ENCODE measurements at places on chromosomes 5 and 9.

GRCh38 chr9:92965061-92965758 lies 17.9 kb downstream of the FGD3 start:
- no peaks in the 10 kb centered on the region for H3K36me3 ChIP-seq
- H3K27ac ChIP-seq: peak overlapping the region; percentile 73
- peak; percentile 59 for DNase-seq
- H3K4me1 ChIP-seq: peaks cover 24% of the 10 kb centered on the region

DNA sequence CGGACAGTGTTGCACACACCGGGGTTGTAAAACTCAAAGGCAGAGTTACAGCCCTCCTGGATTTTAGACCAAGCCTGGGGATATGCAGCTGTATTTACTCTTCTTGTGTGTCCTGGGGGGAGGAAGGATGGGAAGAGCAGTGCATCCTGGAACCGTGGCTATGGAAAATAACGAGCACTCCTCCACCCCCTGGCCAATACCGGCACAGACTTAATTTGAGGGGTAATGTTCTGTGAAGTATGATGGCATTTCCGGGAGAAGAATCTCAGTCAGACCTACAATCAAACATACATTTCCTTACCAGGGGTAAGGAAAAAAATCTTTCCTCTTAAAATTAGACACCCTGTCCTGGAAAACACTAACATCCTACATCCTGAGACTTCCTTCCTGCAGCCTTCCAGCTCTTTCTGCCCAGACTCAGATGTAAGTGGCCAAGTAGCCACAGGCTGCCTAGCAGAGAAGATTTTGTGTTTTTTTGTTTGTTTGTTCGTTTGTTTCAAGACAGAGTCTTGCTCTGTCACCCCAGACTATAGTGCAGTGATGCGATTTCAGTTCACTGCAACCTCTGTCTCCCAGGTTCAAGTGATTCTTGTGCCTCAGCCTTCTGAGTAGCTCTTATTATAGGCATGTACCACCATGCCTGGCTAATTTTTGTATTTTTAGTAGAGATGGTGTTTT lies 11.0 kb upstream of the ERMP1 start:
- DNase-seq: no peak
- H3K36me3 ChIP-seq: no peaks in the 10 kb centered on the region
- H3K27me3 ChIP-seq: no peaks in the 10 kb centered on the region
- no peak overlapping the region for H3K4me3 ChIP-seq

GRCh38 chr5:56535347-56535746 lies 280.0 kb upstream of the MAP3K1 start:
- H3K27me3 ChIP-seq: no peaks in the 10 kb centered on the region
- H3K4me1 ChIP-seq: no peaks in the 10 kb centered on the region
- H3K4me3 ChIP-seq: no peak overlapping the region
- H3K27ac ChIP-seq: no peak overlapping the region
- no peaks in the 10 kb centered on the region for H3K36me3 ChIP-seq
- DNase-seq: no peak

GRCh38 chr9:3957306-3957705 lies 342.6 kb downstream of the GLIS3 start:
- H3K4me3 ChIP-seq: no peak overlapping the region
- no peaks in the 10 kb centered on the region for H3K36me3 ChIP-seq
- peak; percentile 49 for DNase-seq
- H3K4me1 ChIP-seq: peaks cover 6% of the 10 kb centered on the region
- H3K27ac ChIP-seq: no peak overlapping the region

DNA sequence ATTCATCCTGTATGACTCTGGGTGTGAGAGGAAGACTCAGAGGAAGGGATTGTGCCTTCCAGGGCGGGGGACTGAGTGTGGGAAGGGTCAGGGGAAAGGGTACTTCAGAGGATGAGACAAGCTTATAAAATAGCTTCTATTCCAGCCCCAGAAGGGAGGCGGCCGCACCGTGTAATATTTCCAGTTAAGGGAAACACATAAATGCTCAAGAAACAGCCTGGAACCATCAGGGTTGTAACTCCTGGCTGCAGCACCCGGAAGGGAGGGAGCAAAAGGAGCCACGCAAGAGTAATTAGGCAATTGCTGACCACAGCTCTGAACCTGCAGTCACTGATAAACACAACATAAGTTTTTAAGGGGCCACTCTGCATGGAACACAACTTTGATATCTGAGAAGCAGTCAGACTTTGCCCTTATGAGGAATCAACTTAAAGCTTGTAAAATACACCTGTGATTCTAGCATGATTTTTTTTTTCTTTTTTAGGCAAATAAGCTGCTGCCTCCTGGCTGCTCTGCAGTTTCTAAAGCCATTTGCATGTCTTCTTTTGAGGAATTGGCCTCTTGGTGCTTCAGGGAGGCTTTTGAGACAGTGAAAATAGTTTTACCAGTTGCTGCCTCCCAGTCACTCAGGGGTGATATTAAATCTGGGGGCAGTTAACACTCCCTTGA lies 382.7 kb downstream of the ENC1 start:
- no peak overlapping the region for H3K27ac ChIP-seq
- no peaks in the 10 kb centered on the region for H3K27me3 ChIP-seq
- no peaks in the 10 kb centered on the region for H3K36me3 ChIP-seq
- H3K4me1 ChIP-seq: peaks cover 11% of the 10 kb centered on the region

- no peak for DNase-seq
- no peaks in the 10 kb centered on the region for H3K27me3 ChIP-seq
- H3K4me1 ChIP-seq: no peaks in the 10 kb centered on the region
- no peaks in the 10 kb centered on the region for H3K36me3 ChIP-seq
- no peak overlapping the region for H3K27ac ChIP-seq
These were observed 101.4 kb downstream of the ARHGAP26 start for GRCh38 chr5:142871363-142872193.

- H3K4me1 ChIP-seq: peaks cover 6% of the 10 kb centered on the region
- H3K27ac ChIP-seq: no peak overlapping the region
- H3K27me3 ChIP-seq: no peaks in the 10 kb centered on the region
- DNase-seq: peak; percentile 47
These were observed 39.9 kb downstream of the DDX46 start for GRCh38 chr5:134798468-134798867.

GRCh38 chr5:1108865-1109174 lies 3.0 kb downstream of the SLC12A7 start:
- no peak overlapping the region for H3K27ac ChIP-seq
- H3K4me3 ChIP-seq: no peak overlapping the region
- DNase-seq: no peak
- no peaks in the 10 kb centered on the region for H3K4me1 ChIP-seq

DNA sequence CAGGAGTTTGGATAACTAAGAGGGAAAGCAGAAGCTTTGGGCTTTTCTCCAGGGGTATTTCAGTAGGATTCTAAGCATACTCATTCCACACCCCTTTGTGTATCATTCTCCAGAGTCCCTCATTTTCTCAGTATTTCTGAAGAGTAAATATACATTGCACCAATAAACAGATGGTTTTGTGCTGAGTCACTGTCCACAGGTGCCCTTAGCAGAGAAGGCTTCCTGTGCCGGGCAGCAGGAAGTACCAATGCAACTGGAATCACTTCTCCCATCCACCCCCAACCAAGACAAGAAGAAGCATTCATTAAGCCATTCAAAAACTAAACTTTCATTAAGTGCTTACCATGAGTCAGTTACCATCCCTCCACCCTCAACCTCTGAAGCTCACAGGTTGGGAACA lies 3.6 kb upstream of the CCNJL start:
- H3K27me3 ChIP-seq: no peaks in the 10 kb centered on the region
- no peaks in the 10 kb centered on the region for H3K36me3 ChIP-seq
- H3K4me3 ChIP-seq: no peak overlapping the region
- H3K27ac ChIP-seq: no peak overlapping the region
- H3K4me1 ChIP-seq: no peaks in the 10 kb centered on the region

DNA sequence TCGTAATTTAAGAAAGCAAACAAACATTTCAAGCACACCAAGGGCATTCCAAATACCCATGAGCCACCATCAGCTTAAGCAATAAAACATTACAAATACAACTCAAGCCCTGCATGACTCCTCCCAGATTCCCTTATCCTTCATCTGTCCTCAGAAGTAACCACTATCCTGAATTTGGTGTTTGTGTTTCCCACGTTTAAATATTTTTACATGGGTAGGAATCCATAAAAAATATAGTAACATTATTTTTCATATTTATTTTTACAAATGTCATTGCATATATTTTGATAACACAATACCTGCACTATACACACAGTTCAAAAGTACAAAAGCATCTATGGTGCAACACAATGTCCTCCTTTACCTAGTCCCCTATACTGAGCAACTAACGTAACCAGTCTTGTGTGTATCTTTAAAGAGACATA lies 6.4 kb downstream of the PRKAA1 start:
- peaks cover 22% of the 10 kb centered on the region for H3K36me3 ChIP-seq
- H3K4me3 ChIP-seq: no peak overlapping the region
- no peak overlapping the region for H3K27ac ChIP-seq

GRCh38 chr9:78296201-78296892 lies 578 bp upstream of the PSAT1 start:
- no peaks in the 10 kb centered on the region for H3K27me3 ChIP-seq
- H3K36me3 ChIP-seq: peaks cover 20% of the 10 kb centered on the region
- peak; percentile 63 for DNase-seq
- H3K4me1 ChIP-seq: peaks cover 27% of the 10 kb centered on the region

DNA sequence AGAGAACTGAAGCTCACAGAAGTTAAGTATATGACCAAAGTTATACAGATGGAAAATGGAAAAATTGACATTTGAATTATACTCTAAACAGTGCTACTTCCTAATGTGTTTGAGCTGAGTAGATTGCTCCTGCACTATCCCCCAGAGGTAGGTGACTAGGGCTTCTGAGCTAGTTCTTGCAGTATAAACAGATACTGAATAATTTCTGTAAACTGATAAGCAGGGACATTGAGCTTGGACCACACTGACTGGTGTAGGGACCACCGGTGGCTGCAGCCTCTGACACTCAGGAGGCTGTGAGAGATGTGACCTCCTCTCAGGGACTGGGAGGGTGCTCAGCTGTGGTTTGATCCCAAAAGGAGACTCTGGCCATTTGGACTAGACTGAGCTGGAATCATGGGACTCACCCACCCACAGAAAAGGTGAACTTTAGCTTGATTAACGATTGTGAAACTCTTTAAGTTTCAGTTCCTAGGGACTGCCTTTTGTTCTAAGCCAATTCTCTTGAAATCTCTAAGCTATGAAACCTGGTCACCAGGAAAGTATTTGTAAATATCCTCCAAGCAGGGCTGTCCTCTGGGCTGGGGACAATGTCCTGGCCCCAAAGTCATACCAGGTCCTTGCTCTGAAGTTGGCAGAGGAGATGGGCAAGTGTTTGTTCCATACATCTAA lies 291.5 kb downstream of the SEC61B start:
- H3K4me1 ChIP-seq: peaks cover 12% of the 10 kb centered on the region
- no peak overlapping the region for H3K27ac ChIP-seq
- H3K4me3 ChIP-seq: no peak overlapping the region
- H3K27me3 ChIP-seq: no peaks in the 10 kb centered on the region
- no peak for DNase-seq

- no peak overlapping the region for H3K4me3 ChIP-seq
These were observed 105.8 kb upstream of the PPP1R26 start for GRCh38 chr9:135373820-135374219.

GRCh38 chr9:81156381-81156780 lies 533.0 kb downstream of the TLE1 start:
- no peaks in the 10 kb centered on the region for H3K27me3 ChIP-seq
- H3K4me1 ChIP-seq: no peaks in the 10 kb centered on the region
- H3K4me3 ChIP-seq: no peak overlapping the region
- H3K27ac ChIP-seq: no peak overlapping the region
- no peaks in the 10 kb centered on the region for H3K36me3 ChIP-seq

- no peak overlapping the region for H3K4me3 ChIP-seq
- no peaks in the 10 kb centered on the region for H3K36me3 ChIP-seq
- no peaks in the 10 kb centered on the region for H3K4me1 ChIP-seq
- no peak overlapping the region for H3K27ac ChIP-seq
- H3K27me3 ChIP-seq: no peaks in the 10 kb centered on the region
These were observed 39.8 kb upstream of the CEMIP2 start for GRCh38 chr9:71808068-71808467.

DNA sequence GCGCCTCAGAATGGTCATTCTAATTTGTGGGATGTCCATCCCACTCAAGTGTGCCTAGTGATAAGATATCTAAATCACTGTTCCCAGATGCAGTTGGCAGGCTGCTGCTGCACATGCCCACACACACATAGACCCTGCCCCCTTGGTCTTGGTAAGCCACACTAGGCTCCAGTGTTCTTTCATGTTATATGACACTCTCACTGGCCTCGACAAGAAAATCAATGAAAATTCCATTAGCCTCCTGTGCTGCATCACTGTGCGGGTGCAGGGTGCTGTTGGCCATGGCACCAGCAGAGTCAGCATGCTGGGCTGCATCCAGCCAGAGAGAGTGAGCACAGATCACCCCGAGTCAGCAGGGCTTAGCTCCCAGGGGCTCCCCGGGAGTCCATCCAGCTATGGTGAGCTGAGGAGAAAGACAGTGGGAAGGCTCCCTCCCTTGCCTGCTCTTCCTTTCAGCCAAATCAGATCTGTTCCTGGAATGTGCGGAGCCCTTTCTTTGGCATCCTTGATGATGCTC lies 59.9 kb downstream of the ABLIM3 start:
- no peaks in the 10 kb centered on the region for H3K36me3 ChIP-seq
- no peak overlapping the region for H3K27ac ChIP-seq
- no peak overlapping the region for H3K4me3 ChIP-seq
- no peaks in the 10 kb centered on the region for H3K4me1 ChIP-seq

All from Karpas-422 (cell line).